Suprapubic skin (tissue), 4 donors: ENCODE measurements at places on chromosomes 6 and 20. TPM values are rescaled to one million over a fixed set of nuclear protein-coding genes. Genes with fewer than 3 reads are reported as not detected.

TTLL9 gene
- 0.68 TPM for total RNA-seq

DNA sequence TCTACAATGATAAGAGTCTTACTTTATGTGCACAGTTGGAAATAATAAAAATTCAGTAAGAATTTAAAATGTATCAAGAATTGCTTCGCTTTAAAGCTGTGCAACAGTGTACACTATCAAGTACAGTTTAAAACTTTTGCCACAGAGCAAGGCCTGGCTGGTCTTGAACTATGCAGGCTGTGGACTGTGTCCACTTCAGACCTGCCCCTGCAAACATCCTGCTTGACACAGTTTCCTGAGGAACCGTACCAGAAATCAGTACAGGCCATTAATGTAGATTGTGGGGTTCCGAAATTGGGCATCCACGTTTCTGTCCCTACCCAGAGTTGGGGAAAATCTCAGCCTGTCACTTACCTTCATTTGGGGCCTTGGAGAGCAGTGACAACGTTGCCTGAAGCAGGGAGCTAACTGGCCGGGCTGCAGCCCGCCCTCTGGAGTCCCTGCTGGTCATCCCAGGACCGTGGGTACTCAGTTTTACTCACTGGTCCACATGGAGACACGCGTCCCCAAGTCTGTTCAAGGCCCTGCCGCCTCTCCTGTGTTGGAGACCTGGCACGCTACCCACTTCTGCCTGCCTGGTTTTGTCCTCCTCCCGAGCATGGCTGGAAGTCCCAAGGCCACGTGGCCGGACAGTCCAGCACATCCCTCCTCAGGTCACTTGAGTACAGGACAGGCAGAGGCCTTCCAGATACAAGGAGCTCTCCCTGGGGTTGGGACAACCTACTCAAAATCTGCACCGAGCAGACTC is 8.4 kb downstream of the NINL start:
- DNase-seq: no peak

DYNLT2 gene
- 3.1 TPM for total RNA-seq

- no peak for DNase-seq
These were observed 5.7 kb upstream of the RALGAPB start for GRCh38 chr20:38466983-38467382.

DNA sequence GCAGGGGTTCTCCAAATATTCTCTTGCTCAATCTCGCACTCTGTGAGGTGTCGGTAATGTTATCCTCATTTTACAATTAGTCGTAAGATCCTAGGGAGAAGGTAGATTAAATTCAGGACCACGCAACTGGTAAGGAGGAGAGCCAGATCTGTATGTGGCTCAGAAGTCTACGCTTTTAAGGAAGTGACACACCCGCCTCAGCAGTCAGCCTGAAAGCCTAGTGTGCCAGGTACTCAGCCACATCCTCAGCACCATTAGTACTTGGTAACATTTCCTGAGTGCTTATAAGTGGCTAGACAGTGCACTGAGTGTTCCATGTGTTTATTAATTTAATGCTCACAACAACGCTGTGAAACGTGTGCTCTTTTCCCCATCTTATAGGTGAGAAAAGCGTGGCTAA is 63.7 kb downstream of the DHX35 start:
- DNase-seq: no peak

ARG1 gene
- total RNA-seq: 80.7 TPM

PTPRK gene
- 40.1 TPM for total RNA-seq

DNA sequence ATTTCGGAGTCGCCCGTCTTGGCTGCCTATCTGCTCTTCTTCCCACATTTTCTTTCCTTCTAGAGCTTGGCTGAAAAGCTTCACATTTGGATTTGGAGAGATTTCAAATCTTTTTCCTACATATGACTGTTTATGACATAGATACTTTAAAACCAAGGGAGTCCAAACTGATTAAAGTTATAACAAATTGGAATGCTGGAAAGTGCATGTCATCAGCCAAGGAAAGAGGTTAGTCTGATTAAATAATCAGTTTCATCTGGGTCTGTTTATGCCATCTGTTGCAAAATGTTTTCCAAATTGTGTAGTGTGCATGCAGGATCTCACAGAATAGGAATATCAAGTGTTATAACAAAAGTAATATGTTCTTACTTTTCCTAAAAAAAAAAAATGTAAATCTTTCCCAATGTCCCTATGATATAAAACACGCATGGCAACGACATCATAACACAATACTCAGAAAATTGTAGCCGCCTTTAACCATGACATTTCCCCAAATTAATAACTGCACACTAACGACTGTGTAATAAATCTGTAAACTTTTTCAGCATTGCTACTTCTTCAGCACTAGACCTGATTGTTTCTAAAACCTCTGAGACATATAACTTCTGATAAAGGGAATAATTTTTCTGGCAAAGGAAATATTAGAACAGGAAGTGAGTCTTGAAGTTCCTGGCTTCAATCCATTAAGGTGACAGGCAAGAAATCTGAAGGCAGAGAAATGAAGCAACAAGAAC is 230.2 kb upstream of the FOXQ1 start:
- no peak for DNase-seq

NRSN2 gene
- 11.4 TPM for total RNA-seq

DNA sequence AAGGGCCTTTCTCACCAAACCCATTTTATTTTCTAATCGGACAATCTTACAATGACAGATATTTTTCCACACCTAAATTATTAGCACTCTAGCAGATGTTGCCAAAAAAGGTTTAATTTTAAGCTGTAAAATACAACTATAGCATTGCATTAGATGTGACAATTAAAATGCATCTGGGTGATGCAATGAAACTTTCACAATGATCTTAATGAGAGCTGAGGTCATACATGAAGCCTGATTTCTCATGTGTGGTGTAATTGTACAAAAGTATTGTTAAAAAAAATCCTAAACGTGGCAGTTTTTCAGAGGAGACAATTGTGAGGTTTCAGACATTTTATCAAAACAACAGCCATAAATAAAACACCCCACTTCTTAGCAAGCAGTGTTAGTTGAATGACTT is 606.0 kb downstream of the HDGFL1 start:
- DNase-seq: no peak

- no peak for DNase-seq
These were observed 88.8 kb downstream of the PCSK2 start for GRCh38 chr20:17315407-17316231.

GRCh38 chr20:50133041-50133440 is 20.1 kb upstream of the UBE2V1 start:
- DNase-seq: no peak

DNA sequence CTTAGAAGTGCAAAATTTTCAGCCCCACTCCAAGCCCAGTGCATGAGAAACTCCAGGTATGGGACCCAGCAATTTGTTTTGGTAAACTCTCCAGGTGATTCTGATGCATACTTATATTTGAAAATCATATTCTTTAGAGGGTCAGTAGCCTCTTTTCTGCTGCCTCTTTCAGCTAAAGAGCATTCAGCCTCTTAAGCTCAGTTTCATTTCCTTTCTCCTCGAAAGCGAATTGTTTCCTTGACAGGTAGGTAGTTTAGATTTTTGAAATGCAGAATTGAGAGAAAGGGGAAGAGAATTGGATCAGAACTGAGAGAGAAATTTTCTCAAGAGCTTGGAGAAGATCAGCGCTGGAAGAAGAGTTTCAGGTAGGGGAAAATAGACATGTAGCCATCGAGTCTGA is 995.8 kb upstream of the FLRT3 start:
- no peak for DNase-seq

DNA sequence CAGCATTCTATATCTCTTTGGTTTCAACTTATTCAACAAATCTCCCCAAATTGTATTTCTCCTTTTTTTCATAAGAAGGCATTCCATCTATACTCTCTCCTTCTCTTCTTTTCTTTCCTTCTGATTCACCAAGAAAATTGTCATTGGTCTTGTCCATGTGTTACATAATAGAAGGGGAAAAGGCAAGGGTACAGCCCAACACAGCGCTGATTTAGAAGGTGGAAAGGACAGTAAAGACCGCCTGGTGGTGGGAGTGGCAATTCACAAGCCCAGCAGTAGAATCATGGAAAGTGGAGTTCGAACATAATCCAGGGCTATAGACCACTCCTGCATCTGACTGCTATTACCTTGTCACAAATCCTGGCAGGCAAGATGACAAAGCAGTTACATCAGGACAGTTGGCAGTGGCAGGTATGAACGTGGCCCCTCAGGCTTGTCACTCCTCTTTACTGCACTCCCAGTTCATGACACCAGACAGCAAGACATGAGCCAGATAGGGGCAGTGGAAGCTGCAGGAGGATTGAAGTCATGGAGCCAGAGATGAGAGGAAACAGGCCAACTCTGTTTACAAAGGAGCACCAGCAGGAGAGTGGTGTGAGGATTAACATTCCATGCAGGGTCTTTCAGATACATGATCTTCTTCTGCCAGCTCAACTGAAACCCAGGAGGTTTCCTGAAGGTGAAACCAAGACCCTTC is 2.1 kb upstream of the TNFAIP3 start:
- no peak for DNase-seq

DNA sequence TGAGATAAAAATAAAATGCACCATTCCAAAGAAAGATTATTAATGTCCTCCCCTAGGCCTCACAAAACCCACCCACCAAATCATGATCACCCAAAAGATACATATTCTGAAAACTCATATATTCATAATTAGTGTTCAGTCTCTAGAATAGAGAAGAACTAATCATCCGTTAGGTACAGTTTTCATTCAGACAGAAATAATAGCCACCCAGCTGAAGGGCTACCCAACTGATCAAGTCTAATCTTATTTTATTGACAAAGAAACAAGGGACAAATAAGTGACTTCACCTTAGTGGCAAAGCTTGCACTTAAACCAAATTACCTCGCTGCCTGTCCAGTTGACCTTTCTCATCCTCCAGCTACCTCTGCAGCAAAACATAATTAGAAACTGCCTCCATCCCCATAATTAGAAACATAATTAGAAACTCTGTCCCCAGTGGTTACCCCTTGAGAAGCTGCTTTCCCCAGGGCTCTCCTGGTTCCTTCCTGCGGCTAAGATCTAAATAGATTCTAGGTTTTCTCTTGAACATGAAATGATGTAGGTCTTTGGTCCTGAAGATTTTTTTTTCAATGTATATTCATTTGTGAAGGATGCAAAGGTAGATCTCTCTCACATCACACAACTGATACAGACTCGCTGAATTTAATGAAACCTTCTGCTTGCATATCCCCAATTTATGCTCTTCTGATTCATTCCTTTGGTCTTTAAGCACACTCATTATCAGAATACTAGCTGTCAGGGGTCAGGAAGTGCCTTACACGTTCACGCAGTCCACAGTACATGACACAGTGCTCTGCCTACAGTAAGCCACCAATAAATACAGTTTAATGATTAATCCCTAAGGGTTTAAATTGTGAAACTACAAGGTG is 46.3 kb downstream of the HBS1L start:
- DNase-seq: no peak

- no peak for DNase-seq
These were observed 292.6 kb upstream of the PREP start for GRCh38 chr6:105695461-105695860.

- peak; percentile 48 for DNase-seq
These were observed 167.6 kb upstream of the CST7 start for GRCh38 chr20:24781418-24781980.

GRCh38 chr20:31606804-31607639 is 1.9 kb downstream of the ID1 start:
- no peak for DNase-seq

PGC gene
- total RNA-seq: not detected

GRCh38 chr6:41331401-41332150 is 3.8 kb upstream of the NCR2 start:
- DNase-seq: no peak

SLC16A10 gene
- 23.1 TPM for total RNA-seq

NOX3 gene
- total RNA-seq: not detected
